ENCODE measurements at places on chromosomes 4 and X.

DNA sequence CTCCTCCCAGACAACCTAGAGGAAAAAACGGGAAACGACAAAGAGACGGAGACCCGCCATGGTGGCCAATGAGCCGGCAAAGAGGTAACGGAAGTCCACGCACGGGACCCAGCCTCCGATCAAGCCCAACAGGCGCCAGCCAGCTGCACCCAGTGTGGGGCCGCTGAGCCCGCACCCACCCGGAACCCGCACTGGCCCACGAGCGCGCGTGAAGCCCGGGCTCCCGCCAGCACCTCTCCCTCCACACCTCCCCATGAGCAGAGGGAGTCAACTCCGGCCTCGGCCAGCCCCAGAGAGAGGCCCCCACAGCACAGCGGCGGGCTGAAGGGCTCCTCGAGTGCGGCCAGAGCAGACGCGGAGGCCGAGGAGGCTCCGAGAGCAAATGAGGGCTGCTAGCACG, 14.6 kb upstream of the FMR1 start:
- no peak for DNase-seq

GRCh38 chr4:165542476-165542875, 163.7 kb downstream of the CPE start:
- no peak for DNase-seq

DNA sequence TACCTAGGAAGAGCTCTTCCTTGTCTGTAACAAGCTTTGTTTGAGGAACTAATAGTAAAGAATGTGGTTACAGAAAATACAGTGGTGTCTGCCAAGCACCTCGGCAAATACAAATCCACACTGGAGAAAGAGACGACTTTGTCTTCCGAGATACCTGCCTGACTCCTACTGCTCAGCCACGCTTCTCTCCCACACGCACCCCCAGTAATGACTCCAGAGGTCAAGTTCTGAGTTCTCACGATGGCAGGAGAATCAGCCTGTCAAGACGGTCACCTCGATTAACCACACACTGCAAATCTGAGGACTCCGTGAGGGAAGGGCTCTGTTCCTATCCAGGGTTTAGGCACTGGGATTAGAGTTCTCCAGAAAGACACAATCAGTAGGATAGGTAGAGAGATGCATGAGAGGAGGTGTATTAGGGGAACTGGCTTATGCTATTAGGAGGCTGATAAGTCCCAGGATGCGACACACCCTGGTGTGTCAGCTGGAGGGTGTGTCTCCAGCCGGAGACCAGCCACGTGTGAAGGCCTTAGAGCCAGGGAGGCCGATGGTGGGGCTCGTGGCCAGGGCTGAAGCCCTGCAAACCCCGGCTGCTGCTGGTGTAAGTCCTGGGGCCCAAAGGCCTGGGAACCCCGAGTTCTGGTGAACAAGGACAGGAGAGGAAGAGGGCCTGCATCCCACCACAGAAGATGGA, 8.4 kb upstream of the TRIML2 start:
- DNase-seq: no peak

DNA sequence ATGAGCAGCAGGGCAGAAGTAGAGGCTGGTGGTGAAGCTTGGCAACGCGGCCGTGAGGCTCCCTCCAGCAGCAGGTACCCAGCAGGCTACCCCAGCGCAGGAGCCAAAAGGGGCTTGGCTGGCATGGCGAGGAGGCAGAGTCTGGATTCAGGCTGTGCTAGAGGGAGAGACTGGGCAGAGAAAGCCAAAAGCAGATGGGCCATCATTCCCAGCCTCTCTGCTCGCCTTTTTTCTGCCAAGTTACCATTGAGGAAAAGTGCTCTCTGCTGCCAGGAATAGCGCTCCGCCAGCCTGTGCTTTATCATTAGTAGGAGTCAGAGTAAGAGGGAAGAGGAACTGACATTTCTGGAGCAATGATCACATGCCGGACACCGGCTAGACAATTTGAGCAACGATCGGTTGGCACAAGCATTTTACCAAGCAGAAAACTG, 28.7 kb upstream of the MAP3K15 start:
- no peak for DNase-seq

GRCh38 chr4:75708218-75708691, 16.1 kb upstream of the USO1 start:
- no peak for DNase-seq
